Breast epithelium (tissue), 4 donors: ENCODE measurements at places on chromosomes 6 and 20.

- DNase-seq, result no peak
Measured at GRCh38 chr20:50826121-50826520, 31.3 kb downstream of the BCAS4 start.

GRCh38 chr20:58224097-58224496 is 4.4 kb downstream of the ANKRD60 start:
- DNase-seq, result no peak

GRCh38 chr6:125507987-125508655 is 206.4 kb upstream of the HDDC2 start:
- DNase-seq, result no peak

GRCh38 chr6:89034586-89035251 is 45.8 kb upstream of the PNRC1 start:
- DNase-seq, result peak; percentile 68

DNA sequence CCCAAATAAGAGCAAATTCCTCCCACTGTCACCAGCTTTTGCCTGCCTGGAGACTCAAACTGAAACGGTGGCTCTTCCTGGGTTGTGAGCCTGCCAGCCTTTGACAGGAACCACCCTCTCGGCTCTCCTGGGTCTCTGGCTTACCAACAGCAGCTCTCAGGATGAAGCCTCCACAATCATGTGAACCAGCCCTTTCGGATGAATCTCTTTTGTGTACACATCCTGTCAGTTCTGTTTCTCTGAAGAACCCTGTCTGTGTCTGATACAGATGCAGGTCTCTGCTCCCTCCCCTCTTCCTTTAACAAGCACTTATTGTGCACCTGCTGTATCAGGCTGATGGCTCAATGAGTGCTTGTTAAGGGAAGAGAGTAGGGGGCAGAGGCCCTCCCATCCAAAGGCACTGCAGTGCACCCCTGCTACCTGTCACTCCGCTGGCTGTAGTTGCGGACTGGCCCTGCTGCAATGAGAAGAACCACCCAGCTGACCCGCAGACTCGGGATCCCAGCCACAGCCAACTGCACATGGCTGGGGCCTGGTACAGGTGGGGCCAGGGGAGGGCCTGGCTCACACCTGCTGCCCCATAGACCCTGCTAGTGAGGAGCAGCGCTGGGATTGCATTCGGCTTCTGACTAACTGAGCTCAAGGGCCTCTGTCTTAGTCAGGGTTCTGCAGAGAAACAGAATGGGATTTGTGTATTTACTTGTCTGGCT is 120.1 kb upstream of the PMEPA1 start:
- no peak for DNase-seq

- DNase-seq, result no peak
Measured at GRCh38 chr6:39998126-39998525, 63.9 kb upstream of the MOCS1 start.

- DNase-seq, result no peak
Measured at GRCh38 chr20:9015984-9016324, 52.9 kb upstream of the PLCB4 start.

GRCh38 chr20:63112491-63113219 is 103.3 kb downstream of the YTHDF1 start:
- no peak for DNase-seq

DNA sequence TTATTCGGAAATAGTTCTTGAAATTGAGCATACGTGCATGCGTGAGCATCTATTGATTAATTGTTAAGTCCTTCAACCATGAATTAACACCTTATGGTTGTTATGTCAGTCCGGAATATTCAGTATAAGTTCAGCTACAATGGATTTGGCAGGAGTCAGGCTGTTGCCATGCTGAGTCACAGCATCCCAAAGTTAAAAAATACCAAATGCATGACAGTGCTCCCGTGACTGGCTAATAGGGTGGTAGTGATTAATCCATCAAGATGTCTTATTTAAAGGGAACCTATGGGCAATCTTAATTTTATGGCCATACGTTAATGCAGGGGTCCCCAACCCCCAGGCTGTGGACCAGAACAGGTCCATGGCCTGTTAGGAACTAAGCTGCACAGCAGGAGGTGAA is 10.5 kb downstream of the RAE1 start:
- DNase-seq, result no peak

DNA sequence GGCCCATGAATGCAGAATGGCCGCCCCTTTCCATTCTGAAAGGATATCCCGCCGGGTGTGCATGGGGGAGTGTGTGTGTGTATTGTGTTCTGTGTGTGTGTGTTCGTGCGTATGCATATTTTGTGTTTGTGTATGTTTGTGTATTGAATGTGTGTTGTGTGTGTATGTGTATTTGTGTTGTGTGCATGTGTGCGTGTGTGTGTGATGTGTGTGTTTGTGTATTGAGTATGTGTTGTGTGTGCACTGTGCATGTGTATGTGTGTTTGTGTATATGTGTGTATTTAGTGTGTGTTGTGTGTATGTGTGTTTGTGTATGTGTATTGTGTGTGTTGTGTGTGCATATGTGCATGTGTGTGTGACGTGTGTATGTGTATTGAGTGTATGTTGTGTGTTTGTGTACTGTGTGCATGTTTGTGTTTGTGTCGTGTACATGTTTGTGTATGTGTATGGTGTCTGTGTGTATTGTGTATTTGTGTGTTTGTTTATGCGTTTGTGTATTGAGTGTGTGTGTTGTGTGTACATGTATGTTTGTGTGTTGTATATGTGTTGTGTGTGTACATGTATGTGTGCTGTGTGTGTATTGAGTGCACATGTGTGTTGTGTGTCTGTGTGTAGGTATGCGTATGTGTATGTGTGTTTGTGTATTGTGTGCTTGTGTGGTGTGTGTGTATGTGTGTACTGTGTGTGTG is 226.3 kb downstream of the TAF4 start:
- DNase-seq, result no peak

- DNase-seq, result peak; percentile 81
Measured at GRCh38 chr20:50304923-50305635, 114.4 kb downstream of the CEBPB start.

- no peak for DNase-seq
Measured at GRCh38 chr6:158781692-158782373, 37.3 kb downstream of the EZR start.
